ENCODE measurements at places on chromosomes 6 and 20. TPM values are rescaled to one million over a fixed set of nuclear protein-coding genes. Genes with fewer than 3 reads are reported as not detected.

The AP5S1 gene
- 4.8 TPM for polyA plus RNA-seq

The GPSM3 gene
- polyA plus RNA-seq = 32.2 TPM

The CALHM6 gene
- not detected for polyA plus RNA-seq

The CYP21A2 gene
- polyA plus RNA-seq = 0.27 TPM

The ADGRF1 gene
- polyA plus RNA-seq = not detected

The ULBP2 gene
- polyA plus RNA-seq = 1.1 TPM

The GABRR2 gene
- polyA plus RNA-seq = 0.09 TPM

The SGK2 gene
- polyA plus RNA-seq = 0.57 TPM

The DNAAF9 gene
- 1.8 TPM for polyA plus RNA-seq

The MDFI gene
- not detected for polyA plus RNA-seq

The SYCP2 gene
- 0.34 TPM for polyA plus RNA-seq

The HSPA1L gene
- 1.3 TPM for polyA plus RNA-seq

The RSPO3 gene
- not detected for polyA plus RNA-seq

Data from K562 (cell line).